ENCODE measurements at places on chromosomes 3 and 15. TPM values are rescaled to one million over a fixed set of nuclear protein-coding genes. Genes with fewer than 3 reads are reported as not detected.

Gene GOLGA6L24
- not detected for total RNA-seq

Gene APOD
- total RNA-seq: 2.1 TPM

Gene STRIT1
- total RNA-seq: not detected

Gene SI
- not detected for total RNA-seq

Gene CAMK1
- total RNA-seq: 55.2 TPM

Gene ADAMTS17
- total RNA-seq: 0.17 TPM

Gene IL5RA
- not detected for total RNA-seq

Gene SLC9C1
- not detected for total RNA-seq

Gene HYPK
- 8.6 TPM for total RNA-seq

Gene MME
- 152 TPM for total RNA-seq

DNA sequence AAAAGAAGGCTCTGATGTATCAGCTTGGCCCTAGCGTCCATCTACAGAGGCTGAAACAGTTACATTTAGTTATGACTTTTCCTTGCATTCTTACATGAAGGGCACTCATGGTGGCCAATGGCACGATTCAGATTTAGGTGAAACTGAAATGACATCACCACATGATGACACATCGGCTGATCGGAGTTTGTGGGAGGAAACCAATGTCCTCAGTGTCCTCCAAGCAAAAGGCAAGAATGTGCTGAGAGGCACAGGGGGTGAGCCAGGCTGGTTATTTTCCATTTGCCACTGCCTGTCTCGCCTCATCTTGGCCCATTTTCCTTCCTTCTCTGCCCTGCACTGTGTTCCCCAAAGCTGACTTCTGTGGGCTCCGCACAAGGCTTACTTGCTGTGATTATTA lies 34.4 kb downstream of the TARS3 start:
- peak; percentile 28 for DNase-seq

GRCh38 chr15:45648521-45649200 lies 13.8 kb downstream of the SQOR start:
- DNase-seq: no peak

GRCh38 chr3:9779721-9780457 lies 10.1 kb upstream of the CAMK1 start:
- DNase-seq: no peak

GRCh38 chr3:149042789-149043386 lies 43.4 kb downstream of the HLTF start:
- DNase-seq: peak; percentile 47

DNA sequence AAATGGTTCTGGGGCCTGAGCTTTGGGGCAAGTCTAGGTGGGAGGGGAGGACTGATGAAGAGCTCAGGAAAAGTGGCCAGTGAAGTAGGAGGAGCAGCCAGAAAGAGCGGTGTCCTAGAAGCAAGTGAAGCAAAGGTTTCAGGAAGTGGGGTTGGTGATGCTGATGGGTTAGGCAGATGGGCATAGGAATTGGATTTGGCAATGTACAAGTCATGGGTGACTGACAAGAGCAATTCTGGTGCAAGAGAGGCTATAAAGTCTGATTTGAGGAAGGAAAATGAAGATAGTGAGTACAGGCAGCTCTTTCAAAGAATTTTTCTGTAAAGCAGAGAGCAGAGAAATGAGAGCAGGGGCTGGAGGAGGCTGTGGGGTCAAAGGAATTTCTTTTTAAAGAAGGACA lies 19.7 kb downstream of the ALPK3 start:
- no peak for DNase-seq

GRCh38 chr3:38054499-38055001 lies 15.5 kb downstream of the DLEC1 start:
- no peak for DNase-seq

- DNase-seq: peak; percentile 89
Measured at GRCh38 chr15:25784876-25785640, 78.1 kb downstream of the ATP10A start.

DNA sequence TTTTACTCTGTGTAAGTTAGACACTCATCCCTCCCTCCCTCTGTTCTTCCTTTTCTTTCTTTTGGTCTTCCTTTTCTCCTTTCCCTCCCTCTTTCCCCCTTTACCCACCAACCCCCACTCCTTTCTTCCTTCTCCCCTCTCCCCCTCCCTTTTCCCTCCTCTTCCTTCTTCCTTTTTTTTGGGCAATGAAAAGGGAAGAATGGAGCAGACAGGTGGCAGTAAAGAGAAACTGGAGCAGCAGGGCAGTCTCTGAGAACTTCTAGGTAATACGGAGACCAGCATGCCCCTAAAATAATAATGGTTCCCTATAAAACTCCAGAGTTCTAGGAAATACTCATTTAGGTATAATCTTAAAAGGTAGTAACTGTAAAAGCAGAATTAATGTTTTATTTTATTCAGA lies 11.4 kb upstream of the GPR171 start:
- DNase-seq: no peak

- DNase-seq: no peak
Measured at GRCh38 chr3:13137941-13138832, 65.0 kb upstream of the IQSEC1 start.

DNA sequence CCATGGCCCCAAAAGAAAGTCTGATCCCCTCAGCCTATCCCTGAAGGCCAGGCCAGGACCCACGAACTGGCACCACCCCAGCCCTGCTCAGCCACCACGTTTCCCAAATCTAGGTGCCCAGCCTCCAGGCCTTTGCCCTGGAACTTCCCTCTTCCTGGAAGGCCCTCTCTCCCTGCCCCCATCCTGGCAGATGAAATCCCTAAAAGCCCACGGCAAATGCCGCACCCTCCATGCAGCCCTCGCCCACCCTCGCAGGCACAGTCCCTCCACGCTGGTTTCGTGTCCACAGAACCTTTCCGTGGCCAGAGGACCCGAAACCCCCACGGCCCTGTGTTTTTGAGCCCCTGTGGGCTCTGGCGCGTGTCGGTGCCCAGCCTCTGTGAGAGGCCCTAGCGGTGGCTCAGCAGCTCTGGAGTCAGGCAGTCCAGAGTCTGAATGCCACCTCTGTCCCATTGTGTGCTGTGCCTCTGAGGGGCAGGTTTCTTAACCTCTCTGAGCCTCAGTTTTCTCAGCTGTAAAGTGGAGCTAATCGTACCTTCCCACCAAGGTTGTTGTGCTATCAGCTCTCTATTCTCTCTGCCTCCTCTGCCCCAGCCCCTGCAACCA lies 138.5 kb upstream of the IQSEC1 start:
- DNase-seq: no peak

DNA sequence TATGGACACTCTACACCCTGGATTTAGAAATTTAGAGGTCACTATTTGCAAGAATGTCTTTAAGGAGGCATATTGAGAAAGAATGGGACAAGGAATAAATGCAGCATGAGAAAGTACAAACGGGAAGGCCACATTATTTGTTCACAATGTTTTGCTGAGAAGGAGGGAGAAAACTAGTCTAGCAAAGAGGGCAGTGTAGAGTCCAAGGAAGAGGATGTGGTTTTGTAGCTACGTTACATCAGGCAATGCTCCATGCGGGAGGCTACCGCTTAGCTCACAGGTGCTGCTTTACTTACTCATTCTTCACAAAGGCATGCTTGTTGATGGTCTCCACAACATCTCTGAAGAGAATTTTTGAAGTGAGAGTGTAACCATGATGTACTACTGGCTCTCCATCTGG lies 191.1 kb downstream of the PLCH1 start:
- no peak for DNase-seq

All from fibroblast of lung (primary cell).